Tibial artery (tissue), 4 donors: ENCODE measurements at places on chromosomes 7 and 10.

- no peak for DNase-seq
Observed at GRCh38 chr10:112376396-112376790, 2.5 kb downstream of the ACSL5 start.

DNA sequence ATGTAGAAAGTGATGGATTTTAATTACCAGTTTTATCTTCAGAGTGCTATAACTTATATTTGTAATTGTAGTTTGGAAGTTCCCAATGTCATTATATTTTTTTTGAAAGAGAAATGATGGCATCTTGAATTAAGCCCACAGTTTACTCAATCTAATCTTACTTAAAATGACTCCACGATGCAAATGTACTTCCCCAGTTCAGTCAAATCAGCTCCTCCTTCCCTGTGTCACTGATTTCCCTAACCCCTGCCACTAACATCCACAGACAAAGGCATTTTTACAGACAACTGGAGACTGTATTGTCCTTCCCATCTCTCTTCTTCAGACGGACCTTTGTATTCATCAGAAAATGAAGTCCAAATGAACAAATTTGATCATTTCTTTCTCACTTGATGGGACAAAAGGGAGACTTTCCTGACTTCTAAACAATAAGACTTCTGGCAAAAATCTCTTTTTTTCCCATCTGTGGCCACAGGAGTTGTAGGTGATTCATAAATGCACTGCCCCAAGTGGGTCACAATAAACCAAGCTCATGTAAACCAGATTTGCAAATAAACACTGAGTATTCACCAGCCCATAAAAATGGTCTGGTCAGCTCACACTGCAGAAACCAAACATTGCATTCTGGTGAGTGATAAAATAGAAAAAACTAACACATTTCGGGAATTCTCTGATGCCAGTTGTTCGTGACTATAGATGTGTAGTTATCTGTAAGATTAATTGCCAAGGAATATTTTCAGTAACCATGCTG is 162.9 kb downstream of the FANK1 start:
- DNase-seq, result no peak

DNA sequence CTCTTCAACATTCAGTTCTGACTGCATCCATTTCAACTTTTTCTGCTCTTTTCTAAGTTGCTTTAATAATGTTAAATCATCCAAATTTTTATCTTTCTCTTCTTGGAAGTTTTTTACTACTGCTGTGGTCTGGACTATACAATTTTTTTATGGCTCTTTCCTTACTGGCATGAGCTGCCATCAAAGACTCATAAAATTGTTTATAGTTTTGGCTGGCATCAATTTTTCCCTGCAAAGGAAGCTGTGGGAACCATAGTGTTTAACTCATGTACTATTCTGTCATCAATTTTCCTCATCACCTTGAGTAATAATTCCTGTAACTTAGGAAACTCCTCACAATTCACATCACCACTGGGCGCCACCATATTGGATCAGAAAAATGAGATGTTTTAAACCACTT is 77.6 kb upstream of the A1CF start:
- no peak for DNase-seq

DNA sequence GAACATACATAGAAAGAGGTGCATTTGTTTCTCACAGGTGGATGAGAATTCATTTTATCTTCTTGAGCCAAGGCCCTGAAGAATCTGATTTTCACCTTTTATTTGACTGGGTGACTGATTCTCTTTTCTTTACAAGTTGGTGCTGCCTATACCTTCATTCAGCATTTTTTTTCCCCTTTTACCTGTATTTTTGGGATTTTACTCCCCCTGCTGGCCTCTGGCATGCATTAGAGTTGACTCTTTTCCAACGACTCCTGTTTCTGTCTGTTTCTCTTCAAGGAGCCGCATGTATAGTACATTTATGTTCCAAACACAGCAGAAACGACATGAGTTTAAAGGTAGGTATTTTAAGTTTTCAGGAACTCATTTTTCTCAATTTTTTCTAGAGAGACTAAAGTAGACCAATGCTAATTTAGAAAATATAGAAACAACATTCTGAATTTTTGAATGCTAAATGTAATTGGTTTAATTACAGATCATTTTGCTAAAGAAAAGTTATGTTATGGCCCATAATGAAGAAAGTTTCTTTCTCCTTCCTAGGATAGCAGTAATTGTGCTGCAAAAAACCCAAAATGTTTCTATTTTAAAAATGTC is 149.8 kb upstream of the HDAC9 start:
- no peak for DNase-seq

DNA sequence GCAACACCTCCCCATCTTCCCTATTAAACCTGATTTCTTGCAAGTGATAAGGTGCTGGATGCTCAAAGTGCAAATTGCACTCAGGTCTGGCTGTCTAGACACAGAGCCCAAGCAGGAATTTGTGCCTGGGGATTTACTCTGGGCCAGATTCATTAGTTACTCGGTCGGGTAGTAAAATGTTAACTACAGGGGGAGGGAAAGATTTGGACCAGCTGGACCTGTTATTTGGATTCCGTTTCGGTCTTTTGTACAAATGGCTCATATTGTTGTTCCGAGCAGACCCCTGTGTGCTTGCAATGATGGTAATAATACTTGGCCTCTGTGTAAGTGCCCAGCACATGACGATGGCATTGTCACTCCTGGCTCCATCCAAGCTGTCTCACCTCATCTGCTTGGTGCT is 609.6 kb downstream of the KCNMA1 start:
- no peak for DNase-seq

- no peak for DNase-seq
Observed at GRCh38 chr7:113446391-113446790, 328.0 kb upstream of the SMIM30 start.

GRCh38 chr10:124993345-124993708 is 51.4 kb downstream of the ZRANB1 start:
- no peak for DNase-seq

DNA sequence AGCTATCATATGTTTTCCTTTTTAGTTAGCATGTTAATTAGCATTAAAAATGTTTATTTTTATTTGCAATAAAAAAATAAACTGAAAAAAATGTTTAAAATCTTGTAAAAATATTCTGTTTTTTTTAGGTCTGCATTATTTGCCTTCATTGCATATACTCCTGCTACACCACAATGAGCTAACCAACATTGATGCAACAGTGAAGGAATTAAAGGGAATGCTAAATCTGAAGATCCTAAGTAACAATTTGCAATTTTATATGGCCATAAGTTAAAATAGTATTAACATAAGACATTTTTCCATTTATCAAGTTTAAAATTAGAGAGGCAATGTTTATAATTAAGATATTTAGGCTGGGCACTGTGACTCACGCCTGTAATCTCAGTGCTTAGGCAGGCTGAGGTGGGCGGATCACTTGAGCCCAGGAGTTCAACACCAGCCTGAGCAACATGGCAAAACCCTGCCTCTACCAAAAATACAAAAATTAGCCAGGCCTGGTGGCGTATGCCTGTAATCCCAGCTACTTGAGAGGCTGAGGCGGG is 32.2 kb downstream of the LRRC72 start:
- DNase-seq, result no peak

GRCh38 chr10:117933036-117933435 is 113.7 kb downstream of the RAB11FIP2 start:
- no peak for DNase-seq

- DNase-seq, result no peak
Observed at GRCh38 chr7:134781171-134781570, 1.7 kb downstream of the CALD1 start.

DNA sequence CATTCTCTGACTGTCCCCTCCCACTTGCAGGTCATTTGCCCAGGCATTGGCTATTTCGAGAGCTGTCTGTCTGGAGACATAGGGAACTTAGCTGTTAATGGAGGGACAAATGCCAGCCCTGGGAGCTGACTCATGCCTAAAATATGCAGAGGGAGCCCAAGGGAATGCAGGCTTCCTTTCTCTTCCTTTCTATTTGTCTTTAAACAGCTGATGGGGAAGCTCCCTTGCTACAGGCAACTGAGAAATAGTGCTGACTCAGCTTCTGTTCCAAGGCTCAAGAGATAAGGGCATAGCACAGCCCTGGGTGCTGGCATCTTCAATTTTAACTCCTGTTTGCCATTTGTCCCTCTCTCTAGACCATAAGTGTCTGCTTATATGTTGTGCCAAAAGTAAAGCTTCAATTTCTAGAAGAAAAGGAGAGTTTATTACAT is 82.7 kb upstream of the C1GALT1 start:
- DNase-seq, result peak; percentile 85

DNA sequence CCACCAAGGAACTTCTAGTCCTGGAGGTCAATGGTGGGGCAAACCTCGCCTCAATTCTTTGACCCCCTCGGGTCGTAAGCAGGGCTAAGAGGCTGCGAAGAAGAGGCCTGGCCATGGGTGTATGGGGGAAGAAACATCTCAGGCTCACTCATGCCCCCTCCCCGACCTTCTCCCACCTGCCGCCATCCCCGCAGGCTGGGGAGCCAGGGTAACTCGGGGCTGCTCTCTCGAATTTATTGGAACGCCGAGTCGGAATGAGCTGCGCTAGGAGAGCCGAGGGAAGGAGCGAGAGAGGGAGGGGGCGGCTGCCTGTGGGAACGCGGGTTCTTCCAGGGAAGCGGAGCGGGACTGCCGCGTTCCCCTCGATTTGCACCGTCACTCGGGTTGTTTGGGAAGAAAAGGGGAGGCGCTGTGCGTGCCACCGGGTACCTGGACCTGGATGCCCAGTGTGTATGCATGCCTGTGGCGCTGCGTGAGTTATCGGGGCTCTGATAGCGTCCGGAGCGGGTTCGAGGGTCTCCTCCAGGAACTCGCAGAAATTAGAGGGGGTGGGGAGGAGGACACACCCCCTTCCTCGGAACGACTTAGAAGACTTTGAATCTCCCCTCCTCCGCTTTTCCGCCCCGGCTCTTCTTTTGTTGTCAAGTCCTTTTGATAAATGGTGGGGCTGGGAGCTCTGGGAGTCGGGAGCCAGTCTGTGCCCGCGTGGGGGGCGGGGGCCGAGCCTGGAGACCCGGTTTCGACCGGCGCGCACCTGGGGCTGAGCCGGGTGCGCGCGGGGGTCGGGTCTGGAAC is 1.8 kb upstream of the ZNF503 start:
- DNase-seq, result peak; percentile 41

GRCh38 chr10:120052964-120053702 is 160.6 kb downstream of the SEC23IP start:
- DNase-seq, result no peak

- DNase-seq, result no peak
Observed at GRCh38 chr7:118072893-118073674, 110.9 kb upstream of the LSM8 start.

DNA sequence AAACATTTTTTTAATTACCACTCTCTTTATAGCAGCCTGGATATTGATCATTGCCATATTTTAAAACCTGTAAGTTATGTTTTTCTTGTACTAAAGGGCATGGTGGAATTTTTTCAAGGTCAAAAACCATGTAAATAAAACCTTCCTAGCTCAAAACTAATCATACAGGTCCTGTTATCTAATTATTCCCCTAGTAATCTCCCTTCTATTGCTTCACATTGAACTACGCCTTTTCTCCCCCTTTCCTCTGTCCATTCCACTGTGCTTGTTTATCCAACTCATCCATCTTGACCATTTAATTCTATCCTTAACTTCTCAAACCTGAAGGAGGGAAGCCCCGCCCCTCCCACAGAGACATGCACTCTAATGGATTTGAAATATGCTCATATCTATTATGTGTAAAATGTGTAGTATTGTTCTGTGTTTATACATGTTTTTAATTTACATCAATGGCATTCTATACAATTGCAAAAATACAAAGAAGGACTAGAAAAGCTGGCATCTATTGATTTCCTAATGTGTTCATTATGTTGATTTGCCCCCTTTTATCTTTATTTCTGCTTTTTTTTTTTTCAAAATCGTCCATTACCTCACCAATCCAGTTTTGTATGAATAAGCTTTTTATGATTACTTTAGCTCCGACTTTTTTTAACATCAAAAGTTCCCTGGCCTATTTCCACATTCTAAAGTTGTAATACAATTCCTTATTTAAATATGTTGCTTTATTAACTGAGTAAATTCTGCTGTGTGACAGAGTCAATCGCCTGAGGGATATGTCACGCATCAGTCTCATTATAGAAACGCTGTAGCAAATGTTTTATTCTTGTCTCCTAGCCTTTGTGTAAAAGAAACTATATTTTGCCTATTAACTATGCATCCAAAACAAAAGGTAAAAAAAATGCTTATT is 61.0 kb downstream of the MET start:
- no peak for DNase-seq

DNA sequence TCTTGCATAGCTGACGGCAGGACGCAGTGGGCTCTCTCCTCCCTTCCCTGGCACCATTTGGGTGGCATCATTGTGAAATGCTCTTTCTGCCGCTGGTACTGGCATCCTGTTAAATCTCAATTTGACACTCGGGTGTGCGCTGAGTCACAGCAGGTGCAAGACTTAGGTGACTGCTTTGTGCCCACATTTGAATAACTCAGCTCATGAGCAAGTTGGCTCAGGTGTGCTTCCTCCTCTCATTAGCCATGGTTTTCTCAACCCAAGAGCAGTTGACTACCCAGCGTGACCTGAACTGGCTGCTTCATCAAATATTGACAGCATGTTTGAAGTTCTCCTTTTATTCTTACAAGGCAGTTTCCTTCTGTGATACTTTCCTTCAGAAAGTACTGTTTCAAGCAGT is 24.6 kb upstream of the NFE2L3 start:
- no peak for DNase-seq

- no peak for DNase-seq
Observed at GRCh38 chr10:58384544-58384998, 639 bp upstream of the TFAM start.

- DNase-seq, result no peak
Observed at GRCh38 chr7:154757756-154758155, 245.2 kb downstream of the PAXIP1 start.

- DNase-seq, result no peak
Observed at GRCh38 chr10:7327885-7328284, 82.9 kb downstream of the SFMBT2 start.

DNA sequence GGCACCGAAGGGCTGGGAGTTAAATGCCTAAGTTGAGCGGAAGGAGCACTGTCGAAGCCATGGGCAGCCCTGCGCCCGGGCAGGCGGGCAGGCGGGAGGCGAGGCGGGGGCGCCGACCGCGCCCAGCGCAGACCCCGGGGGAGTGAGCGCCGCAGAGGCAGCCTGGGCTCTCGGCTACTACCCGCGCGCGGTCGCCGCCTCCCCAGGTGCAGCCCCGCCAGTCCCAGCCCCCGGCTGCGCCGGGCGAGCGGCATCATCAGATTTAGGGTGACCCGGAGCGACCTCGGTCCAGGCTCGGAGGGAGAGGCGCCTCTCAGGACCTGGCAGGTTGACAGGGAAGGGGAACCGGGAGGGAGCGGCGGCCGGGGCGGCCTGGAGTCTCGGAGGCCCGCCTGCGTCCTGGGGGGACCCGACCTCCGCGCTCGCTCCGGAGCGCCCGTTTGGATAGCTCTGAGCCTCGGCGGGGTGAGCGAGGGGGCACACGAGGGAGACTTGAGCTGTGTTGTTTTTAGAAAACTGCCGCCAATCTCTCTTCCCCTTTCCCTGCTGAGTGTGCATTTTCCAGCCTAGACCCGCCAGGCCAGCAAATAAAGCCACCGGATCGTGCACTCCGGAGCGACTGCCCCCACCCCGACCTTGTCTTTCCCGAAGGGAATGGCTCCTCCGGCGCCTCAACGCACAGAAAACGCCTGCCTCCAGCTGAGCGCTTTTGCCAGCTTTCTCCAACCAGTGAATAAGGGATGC is 2.3 kb upstream of the NRP1 start:
- peak; percentile 77 for DNase-seq

- no peak for DNase-seq
Observed at GRCh38 chr10:122446668-122447423, 7.6 kb upstream of the ARMS2 start.
